ENCODE measurements at places on chromosomes 12 and 14.
A peak's percentile ranks its signal among the peaks of the same experiment; 100 is the strongest.

- DNase-seq: peak; percentile 93
These were observed 43.4 kb downstream of the ELK3 start for GRCh38 chr12:96237465-96238077.

GRCh38 chr12:88111074-88111652 is 30.7 kb downstream of the CEP290 start:
- peak; percentile 10 for DNase-seq

DNA sequence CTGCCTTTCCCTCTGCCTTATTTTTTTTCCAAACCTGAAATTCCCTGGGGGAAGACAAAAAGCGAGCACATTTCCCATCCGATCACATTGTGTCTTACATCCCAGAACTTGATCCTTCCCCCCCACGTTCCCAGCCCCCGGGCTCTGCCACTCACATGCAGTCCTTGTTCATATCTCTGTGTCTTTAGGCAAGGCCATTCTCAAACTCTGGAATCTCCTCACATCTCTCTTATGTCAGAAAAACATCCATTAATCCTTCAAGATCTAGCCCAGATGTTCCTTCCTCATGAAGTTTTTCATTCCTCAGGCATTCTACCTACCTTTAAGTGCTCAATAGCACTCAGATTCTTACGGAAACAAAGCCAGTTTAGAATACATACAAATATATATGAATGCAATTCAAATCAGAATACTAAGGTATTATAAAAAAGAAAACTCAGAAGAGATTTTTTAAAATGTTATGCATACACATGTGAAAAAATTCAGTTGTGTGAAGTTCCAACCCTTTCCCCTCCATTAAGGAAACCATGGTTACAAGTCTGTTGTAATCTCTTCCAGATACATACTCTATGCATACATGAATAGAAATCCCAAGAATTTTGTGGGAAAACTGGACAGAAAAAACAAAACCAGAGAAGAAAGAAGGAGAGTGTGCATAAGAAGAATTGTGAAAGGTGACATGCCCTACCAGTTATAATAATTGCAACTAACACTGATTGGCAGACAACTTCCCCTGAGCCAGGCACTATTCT is 120.3 kb downstream of the SLC38A1 start:
- DNase-seq: no peak

DNA sequence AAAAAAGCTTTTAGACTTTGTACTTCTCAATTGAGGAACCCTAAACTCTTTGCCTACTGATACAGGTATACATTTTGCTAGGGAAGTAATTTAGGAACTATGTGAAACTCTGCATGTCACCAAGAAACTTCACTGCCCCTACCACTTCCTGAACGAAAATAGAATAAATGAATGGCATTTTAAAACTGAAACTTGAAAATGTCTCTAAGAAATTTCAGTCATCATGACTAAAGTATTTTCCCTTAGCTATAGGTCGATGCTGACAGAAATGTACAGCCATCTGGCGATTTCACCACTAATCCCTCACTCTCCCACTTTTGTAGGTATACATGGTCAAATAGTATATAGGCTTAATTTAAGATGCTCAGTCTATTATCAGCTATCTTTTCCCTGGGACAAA is 194.9 kb upstream of the SYT10 start:
- DNase-seq: no peak

DNA sequence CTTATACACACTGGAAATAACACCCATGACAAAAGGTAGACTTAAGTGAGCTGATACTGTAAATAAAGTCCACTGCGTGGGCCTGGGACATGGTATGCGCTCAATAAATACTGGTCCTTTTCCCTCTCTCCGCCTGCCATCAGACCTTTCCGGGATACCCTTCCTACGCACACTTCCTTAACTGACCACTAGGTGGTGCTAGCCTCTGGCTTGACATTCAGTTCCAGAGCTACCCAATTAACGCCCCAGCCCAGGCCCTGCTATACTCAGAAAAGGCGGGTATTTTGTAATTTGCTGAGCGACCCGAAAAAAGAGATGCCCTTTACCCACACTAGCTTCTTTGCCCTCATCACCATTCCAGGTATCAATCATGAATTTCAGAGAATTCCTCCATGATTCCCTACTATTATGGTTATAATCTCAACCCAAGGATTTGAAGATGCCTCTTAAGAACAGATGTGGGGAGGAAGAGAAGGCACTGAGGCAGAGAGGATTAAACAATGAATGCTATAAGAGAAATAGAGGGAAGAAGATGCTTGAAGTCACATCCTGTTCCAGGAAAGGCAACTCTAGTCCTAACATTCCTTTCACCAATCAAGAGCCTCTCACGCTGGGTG is 3.9 kb upstream of the LRP1 start:
- peak; percentile 79 for DNase-seq

GRCh38 chr12:101806265-101806664 is 24.5 kb downstream of the GNPTAB start:
- DNase-seq: no peak

DNA sequence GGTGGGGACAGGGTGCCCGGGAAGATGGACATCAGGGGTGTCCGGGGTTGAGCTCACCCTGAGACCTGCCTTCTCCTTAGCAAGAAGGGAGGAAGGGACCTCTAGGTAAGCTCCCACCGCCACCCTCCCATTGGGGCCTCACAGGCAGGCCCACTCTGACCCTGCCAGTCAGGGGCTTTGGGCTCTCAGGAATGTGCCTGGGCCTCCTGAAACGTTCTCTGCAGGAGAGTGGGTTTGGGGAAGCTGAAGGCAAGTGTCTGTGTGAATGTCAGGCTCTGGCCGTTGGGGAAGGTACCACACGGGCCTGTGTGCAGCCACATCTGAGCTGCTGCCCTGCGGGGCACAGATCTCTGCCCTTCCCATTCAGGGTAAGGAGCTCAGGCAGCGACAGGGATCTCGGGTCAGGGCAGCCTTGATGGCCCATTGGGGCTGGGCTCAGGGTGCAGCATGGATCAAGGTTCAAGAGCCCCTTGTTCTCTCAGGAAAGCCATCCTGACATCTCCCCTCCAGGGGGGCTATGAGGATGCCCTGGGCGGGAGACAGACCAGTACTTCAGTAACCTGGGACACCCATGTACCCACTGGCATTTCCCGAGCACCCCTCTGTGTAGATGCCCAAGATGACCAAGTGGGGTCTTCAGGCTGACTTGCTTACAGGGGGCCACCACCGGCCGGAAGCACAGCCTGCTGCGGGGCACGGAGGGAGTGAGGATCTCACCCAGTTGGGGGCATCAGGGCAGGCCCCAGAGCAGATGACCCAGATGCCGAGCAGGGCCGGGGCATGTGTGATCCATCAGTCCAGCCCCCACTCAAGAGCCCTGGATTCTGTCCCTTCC is 29.7 kb downstream of the FAM222A start:
- DNase-seq: no peak

- DNase-seq: peak; percentile 86
These were observed 26.4 kb upstream of the RASSF3 start for GRCh38 chr12:64583771-64584421.

DNA sequence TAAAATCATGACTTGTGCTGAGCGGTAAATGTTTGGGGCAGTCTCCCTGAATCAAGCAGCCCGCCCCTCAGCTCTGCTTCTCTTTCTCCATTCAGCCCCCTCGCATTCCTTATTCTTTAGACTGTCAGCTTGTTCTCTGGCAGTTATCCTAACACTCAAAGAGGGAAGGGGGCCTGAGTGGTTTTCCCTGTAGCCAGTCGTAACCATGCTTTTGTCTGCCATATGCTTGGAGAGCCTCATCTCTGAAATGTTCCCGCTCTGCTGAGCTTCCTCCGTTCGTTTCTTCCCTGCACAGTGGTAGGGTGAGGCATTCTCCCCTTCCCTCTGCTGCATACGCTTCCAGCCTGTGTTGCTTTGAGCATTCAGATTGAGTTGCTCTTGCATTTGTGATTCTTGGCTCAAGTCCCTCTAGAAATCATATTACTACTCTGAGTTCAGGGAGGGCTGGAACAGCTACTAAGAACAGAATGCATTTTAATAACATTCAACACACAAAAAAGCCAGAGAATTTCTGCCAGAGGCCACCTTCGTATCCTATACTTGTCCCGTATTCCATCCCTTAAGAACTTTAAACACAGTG is 119.7 kb downstream of the FBXL14 start:
- peak; percentile 67 for DNase-seq

DNA sequence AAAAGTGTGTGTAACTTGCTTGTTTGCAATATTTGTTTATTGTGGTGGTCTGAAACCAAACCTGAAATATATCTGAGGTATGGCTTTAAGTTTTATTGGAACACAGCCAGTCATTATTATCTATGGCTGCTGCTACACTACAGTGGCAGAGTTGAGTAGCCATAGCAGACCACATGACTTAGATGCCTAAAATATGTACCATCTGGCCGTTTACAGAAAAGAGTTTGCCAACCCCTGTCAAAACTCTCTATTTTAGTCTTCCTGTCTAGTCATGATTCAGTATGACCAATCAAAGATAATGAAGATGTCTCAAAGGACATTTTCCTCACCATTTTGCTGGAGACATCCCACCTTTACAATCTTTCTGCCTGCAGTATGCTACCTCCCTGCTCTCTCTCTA is 242.3 kb downstream of the ANO6 start:
- DNase-seq: no peak

GRCh38 chr12:122148657-122149056 is 25.4 kb downstream of the IL31 start:
- DNase-seq: no peak

- DNase-seq: no peak
These were observed 398.7 kb downstream of the NOVA1 start for GRCh38 chr14:26199096-26199495.

DNA sequence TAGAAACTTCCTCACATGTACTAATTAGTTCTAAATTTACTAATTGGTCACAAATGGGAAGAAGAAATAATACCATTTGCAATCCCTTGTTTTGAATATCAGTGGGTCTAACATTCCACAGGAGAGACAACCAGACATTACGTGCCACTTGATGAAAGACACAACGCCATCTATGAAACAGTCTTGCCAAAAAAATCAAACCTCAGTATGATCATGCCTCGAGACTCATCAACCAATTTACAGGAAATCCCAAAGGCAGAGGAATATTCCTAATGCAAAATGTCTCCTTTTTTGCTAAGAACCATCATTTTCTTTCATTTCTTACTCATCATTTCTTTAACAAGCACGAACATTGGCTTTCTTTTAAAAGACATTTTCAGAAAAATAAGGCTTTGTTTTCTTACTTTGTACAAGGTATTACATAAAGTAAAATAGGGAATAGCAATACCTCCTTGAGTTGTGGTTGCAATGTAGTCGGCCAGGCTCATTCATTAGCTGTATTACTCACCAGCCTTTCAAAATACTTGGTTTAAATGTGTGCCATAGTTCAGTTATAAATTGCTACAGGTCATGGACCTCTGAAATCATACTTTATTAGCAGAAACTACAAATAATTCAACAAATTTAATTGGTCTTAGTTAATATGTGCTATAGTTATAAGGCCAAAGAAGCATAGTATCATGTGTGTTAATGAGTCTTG is 436.2 kb upstream of the FLRT2 start:
- no peak for DNase-seq

DNA sequence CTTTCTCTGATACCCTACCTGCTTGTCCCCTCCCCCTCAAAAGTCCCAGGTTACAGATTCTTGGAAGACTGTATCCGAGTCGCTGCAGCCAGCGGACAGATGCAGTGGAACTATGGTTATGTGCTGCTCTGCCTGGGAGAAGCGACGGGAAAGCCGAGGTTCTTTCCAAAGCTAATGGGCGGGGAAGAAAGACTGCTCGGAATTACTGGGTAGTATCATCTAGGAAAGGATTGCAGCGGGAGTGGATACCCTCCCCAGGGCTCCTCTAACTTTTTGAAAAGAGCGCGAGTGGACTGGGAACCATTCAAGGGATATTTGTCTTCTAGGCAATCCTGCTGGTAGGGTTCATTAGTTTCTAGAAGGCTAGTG is 1.4 kb downstream of the PTHLH start:
- no peak for DNase-seq

GRCh38 chr12:28162697-28163096 is 27.6 kb upstream of the CCDC91 start:
- DNase-seq: no peak

GRCh38 chr12:125025606-125026235 is 32.3 kb downstream of the BRI3BP start:
- DNase-seq: no peak

- no peak for DNase-seq
These were observed 219.6 kb downstream of the CCDC91 start for GRCh38 chr12:28409892-28410291.

- no peak for DNase-seq
These were observed 88.4 kb upstream of the DCD start for GRCh38 chr12:54736549-54736948.

DNA sequence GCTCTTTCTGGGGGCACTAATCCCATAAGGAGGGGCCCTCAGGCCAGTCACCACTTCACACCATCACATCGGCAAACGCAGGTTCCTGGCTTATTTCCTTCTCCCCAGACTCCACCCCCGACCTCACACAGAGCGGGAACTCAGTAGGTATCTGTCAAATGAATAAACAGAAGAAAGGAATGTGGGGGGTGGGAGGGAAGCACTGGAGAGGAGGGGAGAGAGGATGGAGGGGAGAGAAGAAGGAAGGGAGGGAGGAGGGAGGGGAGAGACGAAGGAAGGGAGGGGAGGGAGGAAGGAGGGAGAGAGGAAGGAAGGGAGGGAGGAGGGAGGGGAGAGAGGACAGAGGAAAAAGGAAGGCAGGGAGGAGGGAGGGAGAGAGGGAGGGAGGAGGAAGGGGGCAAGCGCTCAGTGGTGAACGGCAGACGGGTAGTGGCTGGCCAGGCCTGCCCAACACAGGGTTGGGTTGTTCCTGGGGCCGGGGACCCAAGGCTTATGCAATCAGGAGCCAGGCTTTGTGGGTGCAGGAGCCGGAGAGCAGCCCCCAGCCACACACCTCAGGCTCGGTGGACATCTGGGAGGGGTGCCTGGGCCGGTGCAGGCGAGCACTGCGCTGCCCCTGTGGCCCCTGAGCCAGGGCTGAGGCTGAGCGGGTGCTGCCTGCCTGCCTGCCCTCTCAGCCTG is 52.6 kb upstream of the FBRSL1 start:
- no peak for DNase-seq

GRCh38 chr12:69388371-69388770 is 28.8 kb downstream of the YEATS4 start:
- no peak for DNase-seq

- peak; percentile 74 for DNase-seq
These were observed 3.6 kb upstream of the P2RX2 start for GRCh38 chr12:132614861-132615578.

DNA sequence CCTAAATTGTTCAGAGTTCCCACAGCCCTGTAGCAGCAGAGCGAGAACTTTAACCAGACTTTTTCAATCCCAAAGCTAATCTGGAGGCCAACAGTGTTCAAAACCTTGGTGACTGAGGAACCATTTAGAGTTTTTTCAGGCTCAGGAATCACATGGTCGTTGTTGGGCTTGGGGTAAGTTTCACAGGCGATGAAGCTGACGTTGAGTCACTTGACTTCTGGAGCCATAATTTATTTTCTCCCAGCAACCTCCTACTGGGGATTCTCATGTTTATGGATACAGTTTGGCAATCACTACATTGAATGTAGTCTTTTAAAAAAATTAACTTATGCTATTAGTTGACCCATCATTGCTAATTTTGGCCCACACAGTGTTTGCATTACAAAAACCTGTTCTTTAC is 34.5 kb downstream of the SSPN start:
- no peak for DNase-seq

- DNase-seq: no peak
These were observed 44.6 kb upstream of the VSX2 start for GRCh38 chr14:74194506-74195274.

Measured in COLO829 (cell line).